Activated gamma-delta T cell treated with anti-CD3 and anti-CD28 coated beads, Interleukin-2, amount 50 U/mL, for 16 hours (primary cell): ENCODE measurements at places on chromosomes 1 and 21.

GRCh38 chr1:99955375-99955774 is 14.4 kb upstream of the SLC35A3 start:
- no peak for DNase-seq

GRCh38 chr1:161242313-161242712 is 4.3 kb upstream of the NR1I3 start:
- no peak for DNase-seq

GRCh38 chr1:178232108-178232507 is 138.2 kb downstream of the RASAL2 start:
- DNase-seq, result no peak

DNA sequence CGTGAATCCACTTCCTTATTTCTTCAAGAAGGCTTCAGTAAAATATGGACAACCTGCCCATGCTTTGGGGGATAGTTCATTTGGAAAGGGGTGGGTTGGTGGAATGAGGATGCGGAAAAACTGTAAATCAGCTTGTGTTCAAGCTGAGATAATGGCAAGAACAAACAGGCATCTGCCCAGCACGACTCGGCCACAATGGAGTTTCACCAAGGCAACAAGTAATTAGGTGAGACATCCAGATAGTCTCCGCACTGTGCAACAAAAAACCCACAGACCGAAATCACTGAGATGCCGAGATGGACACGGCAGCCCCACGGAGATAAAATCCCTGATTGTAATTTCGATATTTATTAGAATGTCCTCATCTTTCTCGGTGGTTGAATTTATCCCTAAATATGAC is 455.2 kb downstream of the AJAP1 start:
- no peak for DNase-seq

DNA sequence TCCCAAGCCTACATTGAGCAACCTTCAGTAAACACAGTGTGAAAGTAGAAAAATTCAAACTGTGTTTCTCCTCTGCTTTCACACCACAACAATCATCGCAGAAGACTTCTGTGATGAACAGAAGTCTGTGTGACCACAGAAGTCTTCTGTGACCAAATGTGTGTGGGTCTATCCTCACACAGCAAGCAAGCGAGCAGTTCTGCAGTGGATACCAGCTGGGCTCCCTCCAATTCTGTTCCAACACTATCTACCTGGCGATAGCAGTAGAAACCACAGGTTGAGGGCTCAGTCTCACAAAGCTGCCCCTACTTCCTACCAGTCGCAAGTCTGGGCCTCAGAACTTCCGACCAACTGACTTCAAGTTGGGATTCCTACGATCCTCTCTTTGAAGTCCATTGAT is 21.0 kb upstream of the RAP1A start:
- DNase-seq, result no peak

GRCh38 chr1:210910020-210910575 is 223.8 kb downstream of the KCNH1 start:
- DNase-seq, result no peak

DNA sequence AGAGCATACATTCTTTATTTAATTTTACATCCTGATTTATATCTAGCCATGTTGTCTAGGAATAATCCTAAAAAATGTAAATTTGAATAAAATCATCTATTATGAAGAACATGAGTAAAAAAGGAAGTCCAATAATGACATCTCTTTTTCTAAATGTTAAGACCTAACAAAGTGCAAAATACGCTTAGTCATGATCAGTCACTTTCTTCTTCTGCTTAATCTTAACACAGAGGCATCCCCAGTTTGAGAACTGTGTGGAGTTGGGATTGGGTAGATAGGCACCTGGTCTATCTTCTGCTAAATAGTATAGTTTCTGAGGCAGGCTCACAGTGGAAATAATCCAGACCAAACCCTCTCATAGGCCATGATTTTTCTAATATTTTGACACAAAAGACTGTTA is 311.7 kb upstream of the LRRC7 start:
- DNase-seq, result no peak

DNA sequence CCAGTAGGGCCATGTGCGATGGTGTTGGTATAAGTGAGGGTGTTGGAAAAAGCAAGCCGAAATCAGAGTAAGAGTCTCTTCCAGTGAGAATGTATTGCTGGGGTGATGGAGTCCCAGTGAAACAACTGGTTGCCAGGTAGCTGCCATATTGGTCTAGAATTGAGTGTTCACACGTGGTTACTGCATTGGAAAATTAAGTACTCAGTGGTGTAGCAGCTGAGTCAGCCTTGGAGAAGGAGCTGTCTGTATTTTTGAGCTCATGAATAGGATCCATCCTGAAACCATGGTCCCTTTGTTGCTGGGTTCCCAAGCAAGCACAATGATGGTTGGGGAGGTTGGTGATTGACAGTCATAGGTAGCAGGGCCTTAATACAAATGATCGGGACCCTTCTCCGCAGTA is 235.3 kb downstream of the DYRK1A start:
- DNase-seq, result no peak

- DNase-seq, result no peak
These were observed 297.9 kb downstream of the PCP4 start for GRCh38 chr21:40164905-40165772.

- no peak for DNase-seq
These were observed 30.3 kb downstream of the SSBP3 start for GRCh38 chr1:54375712-54376429.
